Hematopoietic multipotent progenitor cell treated with erythropoietin and hydrocortisone succinate and interleukin-3 and kit ligand, for 4 days (in vitro differentiated cells): ENCODE measurements at places on chromosomes 6 and 20.

GRCh38 chr6:23526526-23526925, 599.5 kb upstream of the NRSN1 start:
- DNase-seq, result no peak

- DNase-seq, result peak; percentile 86
Observed at GRCh38 chr6:125995972-125996580, 9.7 kb downstream of the TRMT11 start.

DNA sequence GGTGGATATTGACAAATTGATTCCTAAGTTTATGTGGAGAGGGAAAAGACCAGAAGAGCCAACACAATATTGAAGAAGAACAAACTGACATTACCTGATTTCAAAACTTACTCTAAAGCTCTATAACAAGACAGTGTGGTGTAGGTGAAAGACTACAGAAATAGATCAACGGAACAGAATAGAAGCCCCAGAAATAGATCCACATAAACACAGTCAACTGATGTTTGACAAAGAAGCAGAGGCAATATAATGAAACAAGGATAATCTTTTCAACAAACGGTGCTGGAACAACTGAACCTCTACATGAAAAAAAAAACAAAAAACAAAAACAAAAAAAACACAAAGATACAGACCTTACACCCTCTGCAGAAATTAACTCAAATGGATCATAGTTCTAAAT, 50.2 kb downstream of the MAP3K5 start:
- no peak for DNase-seq

GRCh38 chr20:24698706-24699206, 229.3 kb downstream of the SYNDIG1 start:
- no peak for DNase-seq

- no peak for DNase-seq
Observed at GRCh38 chr6:32809171-32809570, 7.6 kb downstream of the HLA-DOB start.

GRCh38 chr20:61640131-61640870, 388.2 kb downstream of the CDH4 start:
- DNase-seq, result no peak

GRCh38 chr20:13915284-13915683, 75.1 kb downstream of the SEL1L2 start:
- DNase-seq, result no peak

DNA sequence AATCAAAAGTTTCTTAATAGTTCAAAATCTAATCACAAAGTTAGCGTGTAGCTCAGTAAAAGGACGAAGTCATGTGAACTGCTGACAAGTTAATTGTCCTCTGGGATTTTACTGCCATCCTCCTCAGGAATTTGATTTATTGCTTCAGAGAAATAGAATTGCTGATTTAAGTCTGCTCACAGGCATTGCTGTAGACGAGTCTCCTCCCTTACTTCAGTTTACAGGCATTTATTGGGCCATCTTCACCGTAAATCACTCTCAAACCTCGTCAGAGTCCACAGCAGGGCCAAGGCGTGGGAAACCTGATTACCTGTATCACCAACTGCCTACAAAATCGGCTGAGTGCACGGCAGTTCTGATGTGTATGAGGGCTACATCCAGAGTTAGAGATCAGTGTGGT, 119.1 kb upstream of the PDE10A start:
- no peak for DNase-seq

- peak; percentile 94 for DNase-seq
Observed at GRCh38 chr20:41050361-41051008, 21.9 kb downstream of the TOP1 start.

DNA sequence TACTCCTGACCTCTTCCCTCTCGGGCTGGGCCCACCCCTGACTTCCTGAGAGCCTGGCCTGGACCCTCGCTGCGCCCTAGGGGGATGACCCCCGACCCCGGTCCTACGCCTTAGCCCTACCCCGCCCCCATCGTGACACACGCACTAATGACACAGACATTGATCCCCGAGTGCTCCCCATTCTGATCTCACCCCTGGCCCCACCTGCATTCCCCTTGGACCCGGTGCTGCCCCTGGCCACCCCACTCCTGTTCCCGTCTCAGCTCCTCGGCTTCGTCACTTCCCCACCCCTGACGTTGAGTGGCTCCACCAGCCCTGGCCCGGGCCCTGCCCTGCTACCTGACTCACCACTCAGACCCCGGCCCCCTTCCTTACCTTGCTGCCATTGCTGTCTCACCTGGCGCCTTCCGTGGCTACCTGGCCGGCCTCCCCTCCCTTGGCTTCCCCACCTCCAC, 12.1 kb downstream of the RBCK1 start:
- no peak for DNase-seq

GRCh38 chr6:161094955-161095354, 103.4 kb downstream of the MAP3K4 start:
- no peak for DNase-seq

GRCh38 chr6:7135755-7136154, 28.0 kb downstream of the RREB1 start:
- no peak for DNase-seq

- DNase-seq, result no peak
Observed at GRCh38 chr6:7671581-7671980, 54.3 kb upstream of the BMP6 start.

- DNase-seq, result peak; percentile 77
Observed at GRCh38 chr20:38790200-38791053, 15.1 kb upstream of the PPP1R16B start.
